ENCODE measurements at places on chromosomes 6 and 20.

DNA sequence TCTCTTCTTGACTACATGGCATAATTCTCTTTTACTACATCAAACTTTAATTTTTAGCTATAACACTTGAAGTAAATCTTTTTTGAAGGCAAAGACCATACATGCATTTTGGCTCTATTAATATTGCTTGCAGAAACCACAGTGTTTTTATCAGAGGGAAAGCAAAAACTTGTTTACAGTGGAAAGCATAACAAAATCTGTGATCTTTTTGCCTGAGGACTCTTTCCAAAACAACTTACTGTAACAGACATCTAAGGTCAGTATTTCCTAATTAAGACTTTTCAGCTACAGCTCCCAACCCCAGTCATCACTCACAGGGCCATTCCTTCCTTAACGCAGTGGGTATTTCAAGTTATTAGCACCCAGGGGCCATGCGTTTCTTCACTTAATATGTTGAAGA is 274.7 kb downstream of the CDKAL1 start:
- no peak for DNase-seq

DNA sequence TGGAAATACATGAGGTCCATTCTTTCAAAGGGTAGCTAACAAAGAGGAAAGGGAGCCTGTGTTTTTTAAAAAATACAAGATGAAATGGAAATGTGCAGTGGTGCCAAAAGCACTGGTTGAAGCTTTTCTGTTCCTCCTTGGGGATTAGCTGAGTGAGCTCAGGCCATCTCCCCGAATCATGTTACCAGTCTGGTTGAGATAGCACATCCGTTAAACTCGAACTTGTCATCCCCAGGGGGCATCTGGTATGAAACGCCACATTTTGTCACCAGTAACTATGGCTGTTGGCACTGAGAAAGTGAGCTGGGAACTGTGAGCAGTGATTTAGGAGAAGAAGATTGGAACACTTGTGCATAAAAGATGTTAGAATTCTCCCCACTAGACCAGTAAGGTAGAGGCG is 196.2 kb downstream of the SAMD5 start:
- no peak for DNase-seq

GRCh38 chr6:15580326-15580725 is 82.5 kb downstream of the DTNBP1 start:
- no peak for DNase-seq

GRCh38 chr20:48585061-48585870 is 242.5 kb downstream of the PREX1 start:
- no peak for DNase-seq

- DNase-seq = peak; percentile 37
These were observed 704.4 kb upstream of the SLC35B3 start for GRCh38 chr6:9139746-9140145.
